ENCODE measurements at places on chromosomes 12 and 14.

GRCh38 chr12:53115891-53116648, 12.8 kb downstream of the SOAT2 start:
- DNase-seq: no peak

DNA sequence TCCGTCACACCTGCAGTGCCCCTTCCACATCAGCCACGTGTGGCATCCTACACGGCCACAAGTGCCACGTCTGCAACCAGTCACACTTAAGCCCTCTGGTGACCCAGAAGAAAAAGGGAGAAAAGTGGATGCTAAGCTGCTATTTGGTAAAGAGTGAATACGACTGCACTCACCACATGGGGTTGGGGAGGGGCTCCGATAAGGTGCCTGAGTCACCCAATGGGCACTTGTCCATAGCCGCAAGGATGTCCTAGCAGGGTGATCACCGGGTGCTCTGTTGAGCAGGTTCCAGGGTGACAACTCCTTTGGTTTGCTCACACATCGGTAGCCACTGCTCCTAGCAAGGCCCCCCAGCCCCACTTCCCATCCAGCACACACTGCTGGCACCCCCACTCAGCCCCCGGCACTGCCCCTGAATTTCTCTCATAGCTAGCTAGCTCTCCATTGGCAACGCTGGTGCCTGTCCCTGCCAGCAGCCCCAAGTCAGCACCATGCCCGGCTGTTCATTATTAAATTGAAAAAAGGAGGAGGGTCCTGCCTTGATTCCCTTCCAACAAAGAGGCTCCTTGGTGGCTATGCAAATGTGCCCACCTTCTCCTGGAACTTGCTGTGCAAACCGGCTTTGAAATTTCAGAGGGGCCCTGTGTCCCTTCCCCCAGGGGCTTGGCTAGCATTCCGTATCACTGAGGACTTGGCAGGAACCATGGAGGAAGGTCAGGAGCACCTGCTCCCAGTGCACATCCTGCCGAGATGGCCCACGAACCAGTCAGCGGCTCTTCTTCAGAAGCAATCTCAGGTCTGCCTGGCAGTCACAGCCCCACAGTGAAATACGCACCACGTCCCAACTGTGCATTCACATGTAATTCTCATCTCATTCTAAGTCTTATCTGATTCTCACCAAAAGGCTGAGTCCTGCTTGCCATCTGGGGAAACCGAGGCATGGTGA, 227.7 kb upstream of the DIO3 start:
- DNase-seq: no peak

DNA sequence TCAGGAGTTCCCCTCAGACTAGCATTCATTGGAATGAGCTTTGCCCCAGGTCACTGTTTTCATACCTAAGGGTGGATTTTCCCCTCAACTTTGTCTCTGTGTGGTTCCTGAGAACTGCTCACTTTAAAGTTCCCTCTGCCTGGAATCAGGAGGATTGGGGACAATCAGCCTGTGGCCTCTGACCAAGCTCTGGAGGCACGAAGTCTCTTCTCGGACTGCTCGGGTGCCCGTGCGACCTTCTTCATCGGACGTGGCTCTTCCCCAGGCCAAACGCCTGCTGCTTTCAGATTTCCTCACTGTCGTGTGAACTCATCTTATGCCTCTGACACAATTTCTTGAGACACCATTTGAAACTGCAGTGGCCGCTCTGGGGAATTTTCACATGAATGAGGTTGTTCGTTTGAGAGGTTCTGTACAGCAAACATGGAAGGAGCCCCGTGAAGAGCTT, 153.7 kb upstream of the PZP start:
- no peak for DNase-seq

GRCh38 chr14:76984787-76985375, 43.6 kb downstream of the IRF2BPL start:
- DNase-seq: no peak

- no peak for DNase-seq
Observed at GRCh38 chr14:58659061-58659460, 21.3 kb downstream of the DACT1 start.

GRCh38 chr12:124327362-124328043, 32.6 kb downstream of the RFLNA start:
- DNase-seq: no peak

DNA sequence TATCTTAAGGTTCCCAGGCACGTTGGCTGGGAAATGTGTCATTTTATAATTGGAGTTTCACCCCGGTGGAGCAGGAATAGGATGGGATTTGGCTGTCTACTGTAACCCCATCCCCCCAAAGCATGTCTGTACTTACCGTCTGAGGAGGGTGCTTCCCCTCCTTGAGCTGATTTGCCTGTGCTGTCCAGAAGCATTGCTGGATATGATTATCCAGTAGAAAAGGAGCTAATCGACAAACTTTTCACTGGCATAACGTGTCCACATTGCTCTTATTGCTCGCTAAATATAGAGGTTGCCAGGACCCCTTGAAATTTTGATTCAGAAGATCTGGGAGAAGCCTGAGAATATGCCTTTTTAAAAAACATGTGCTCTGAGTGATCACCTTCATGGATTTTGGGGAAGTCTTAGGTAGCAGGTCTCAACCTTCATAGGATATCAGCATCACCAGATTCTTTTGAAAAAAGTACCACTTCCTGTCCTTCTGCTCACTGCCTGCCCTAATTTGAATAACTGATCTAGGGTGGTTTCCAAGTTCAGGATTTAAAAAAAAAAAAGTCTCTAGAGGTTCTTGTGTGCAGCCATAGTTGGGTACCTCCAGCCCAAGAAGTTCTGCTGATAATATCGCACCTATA, 80.4 kb upstream of the KCNA1 start:
- no peak for DNase-seq

DNA sequence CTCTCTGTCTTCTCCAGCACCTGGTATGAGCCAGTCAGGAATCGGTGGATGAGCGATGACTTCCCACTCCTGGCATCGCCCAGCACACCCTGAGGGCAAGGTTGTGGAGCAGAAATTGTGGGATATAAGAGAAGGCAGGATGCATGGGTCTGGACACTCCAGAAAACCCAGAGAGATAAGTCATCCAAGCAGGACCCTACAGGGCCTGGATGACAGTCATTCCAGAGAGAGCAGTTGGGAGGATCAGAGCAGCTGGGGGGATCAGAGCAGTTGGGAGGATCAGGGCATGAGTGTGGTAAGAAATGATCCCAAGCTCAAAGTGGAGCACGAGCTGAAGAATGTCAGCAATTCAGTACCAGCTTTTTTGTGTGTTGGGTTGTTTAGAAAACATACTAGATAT, 4.0 kb downstream of the AGAP2 start:
- no peak for DNase-seq

DNA sequence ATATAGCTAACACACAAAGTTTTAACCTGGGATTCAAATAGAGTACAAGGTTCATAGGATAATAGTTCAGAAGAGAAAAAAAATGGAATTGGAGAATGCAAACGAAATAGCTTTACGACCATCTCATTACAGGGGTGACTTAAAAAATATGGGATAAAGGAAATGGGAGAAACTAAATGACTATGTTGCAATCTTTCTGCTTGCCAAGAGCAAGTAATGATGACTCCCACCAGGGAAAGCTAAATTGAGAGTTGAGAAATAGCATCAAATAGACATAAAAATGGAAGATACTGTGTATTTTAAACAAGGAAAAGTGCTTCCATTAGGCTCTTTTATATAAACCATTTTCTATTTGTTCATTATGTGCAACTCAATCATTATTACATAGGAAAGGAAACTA, 155.7 kb upstream of the ATXN7L3B start:
- no peak for DNase-seq

- DNase-seq: no peak
Observed at GRCh38 chr12:81207173-81207572, 129.3 kb downstream of the ACSS3 start.

GRCh38 chr12:5043589-5044419, at the start of gene KCNA5:
Gene KCNA5, plus strand, starts transcription at chr12:5043879. Its CDS starts 269 bp downstream, at chr12:5044148.
- DNase-seq: no peak

DNA sequence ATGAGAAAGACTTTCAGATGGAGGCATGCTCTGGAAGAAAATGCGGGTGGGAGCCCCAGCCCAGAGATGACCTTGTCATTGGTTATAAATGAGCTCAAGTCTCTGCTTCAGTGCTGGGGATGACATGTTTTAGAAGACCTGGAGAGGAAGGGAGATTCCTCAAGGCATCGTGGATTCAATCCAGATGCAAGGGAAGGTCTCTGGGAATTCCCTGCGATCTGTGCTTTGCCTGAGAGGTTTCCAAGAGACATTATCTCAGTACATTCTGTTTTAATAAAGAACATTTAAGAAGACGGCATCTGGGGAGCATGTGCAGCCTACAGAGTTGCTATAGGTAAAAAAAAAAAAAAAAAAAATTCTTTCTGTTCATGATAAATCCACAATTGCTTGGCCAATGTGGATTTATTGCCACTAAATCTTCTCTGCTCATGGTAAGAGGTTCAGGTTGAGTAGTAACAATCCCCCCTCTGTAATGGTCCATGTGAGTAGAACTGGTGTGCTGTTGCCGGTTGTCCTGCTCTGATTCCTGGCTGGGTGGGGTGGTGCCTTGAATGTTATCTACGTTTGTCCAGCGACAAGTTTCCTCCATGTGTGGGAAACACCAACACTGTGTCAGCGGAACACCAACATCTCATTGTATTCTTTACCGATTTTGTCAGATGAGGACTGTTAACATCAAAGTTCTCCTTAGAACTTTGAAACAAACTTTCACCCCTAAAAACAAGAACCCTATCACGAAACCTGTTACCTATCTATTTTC, 230.0 kb downstream of the MSRB3 start:
- DNase-seq: no peak

DNA sequence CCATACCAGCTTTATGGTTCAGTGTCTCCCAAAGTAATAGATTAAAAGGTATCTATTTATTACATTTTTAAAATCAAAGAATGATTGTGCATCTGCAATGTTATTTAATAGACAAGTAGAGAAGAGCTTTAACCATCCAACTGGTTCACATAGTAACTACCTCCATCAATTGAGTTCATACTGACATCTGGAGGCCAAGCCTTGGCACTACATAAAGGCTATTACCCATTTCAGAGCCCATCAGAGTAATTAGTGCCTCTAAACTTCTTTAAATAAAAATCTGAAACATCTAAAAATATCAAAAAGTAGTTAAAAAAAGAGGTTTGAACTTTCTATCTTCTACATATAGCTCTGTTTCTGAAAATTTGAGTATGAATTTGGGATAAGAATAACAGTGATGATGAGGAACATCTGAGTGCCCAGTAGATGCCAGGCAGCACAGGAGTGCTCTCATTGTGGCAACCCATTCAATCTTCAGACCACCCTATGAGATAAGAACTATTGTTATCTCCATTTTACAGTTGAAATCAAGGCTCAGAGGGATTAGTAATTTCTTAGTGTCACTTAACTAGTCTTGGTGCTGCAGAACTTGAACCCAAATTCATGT, 132.9 kb upstream of the DAAM1 start:
- DNase-seq: peak; percentile 8

- no peak for DNase-seq
Observed at GRCh38 chr12:38775457-38775856, 129.9 kb downstream of the CPNE8 start.

GRCh38 chr14:102928412-102929240, 6.2 kb downstream of the AMN start:
- DNase-seq: no peak

- DNase-seq: no peak
Observed at GRCh38 chr12:117121441-117121840, 22.2 kb upstream of the TESC start.

DNA sequence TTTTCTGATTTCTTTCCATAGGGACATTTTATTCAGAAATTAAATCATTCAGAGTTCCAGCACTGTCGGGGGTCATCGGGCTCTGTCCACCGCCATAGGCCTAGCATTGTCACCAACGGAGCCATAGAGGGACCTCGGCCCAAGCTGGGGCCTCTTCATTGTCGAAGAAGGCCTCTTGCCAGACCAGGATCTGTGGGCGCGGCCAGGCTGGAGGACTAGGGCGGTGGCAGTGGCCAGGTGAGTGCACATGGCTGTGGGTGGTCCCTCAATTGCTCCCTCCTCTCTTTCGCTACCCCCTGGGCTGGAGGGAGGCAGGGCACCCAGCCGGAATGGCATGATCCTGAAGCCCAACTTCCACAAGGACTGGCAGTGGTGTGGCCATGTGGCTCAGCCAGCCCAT, 10.6 kb upstream of the SPSB2 start:
- no peak for DNase-seq

DNA sequence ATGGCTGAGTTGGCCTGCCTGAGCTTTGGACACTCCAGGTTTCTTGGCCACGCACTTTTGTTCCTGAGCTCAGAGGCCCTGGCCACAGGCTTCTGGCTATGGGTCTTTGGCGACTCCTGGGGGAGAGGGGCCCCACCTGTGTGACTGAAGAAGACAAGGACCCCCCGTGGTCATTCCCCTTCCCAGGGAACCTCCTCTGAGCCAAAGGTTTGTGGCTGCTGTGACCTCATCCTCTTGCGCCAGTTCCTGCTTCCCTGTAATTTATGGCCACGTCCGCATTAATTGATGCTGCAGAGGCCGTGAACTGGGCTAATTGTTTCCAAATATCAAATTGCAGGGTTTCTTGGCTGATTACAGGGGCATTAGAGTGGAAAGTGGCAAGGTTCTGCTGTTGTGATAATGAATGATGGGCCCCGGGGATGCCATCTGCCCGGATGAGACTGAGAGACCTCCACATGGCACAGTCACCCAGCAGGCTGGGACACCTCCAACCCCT, 27.6 kb upstream of the NOS1 start:
- DNase-seq: peak; percentile 23

GRCh38 chr14:22533057-22533704, 55.8 kb downstream of the DAD1 start:
- DNase-seq: no peak

All from DMS 273 treated with DMSO at 0.1 percent for 48 hours (cell line).